ENCODE measurements at places on chromosomes 12 and 14.
A peak's percentile ranks its signal among the peaks of the same experiment; 100 is the strongest.

GRCh38 chr12:117165342-117165741, 24.9 kb downstream of the FBXO21 start:
- DNase-seq: no peak

- DNase-seq: no peak
These were observed 8.0 kb downstream of the SLC8B1 start for GRCh38 chr12:113326775-113327395.

DNA sequence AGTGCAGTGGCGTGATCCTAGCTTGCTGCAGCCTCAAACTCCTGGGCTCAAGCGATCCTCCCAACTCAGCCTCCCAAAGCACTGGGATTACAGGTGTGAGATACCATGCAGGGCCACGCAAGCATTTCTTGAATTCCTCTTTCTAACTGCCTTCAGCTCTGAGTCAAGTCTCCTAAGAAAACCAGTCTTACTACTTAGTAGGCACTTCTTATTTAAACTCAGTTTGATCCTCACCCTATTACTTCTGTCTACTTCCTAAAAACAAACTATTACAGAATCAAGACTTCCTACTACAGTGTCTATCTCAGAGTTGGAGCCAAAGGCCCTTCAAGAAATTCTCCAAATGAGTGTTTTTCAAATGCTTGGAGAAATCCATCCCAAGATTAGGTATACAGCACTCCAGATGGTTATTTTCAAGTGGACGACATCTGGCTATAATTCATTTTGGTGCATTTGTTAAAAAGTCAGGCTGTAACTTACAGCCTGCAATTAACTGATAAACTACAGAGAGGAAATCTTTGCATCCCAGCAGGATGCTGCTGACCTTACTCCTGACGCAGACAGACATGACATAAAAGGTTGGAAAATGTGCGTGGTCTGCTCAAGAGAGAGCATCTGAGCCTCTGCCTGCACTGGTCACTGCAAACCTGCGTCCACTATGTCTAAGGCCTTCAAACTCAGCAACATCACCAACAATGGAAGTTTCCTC, 34.7 kb downstream of the SSH1 start:
- DNase-seq: no peak

- DNase-seq: no peak
These were observed 74.7 kb downstream of the BMP4 start for GRCh38 chr14:53881921-53882320.

DNA sequence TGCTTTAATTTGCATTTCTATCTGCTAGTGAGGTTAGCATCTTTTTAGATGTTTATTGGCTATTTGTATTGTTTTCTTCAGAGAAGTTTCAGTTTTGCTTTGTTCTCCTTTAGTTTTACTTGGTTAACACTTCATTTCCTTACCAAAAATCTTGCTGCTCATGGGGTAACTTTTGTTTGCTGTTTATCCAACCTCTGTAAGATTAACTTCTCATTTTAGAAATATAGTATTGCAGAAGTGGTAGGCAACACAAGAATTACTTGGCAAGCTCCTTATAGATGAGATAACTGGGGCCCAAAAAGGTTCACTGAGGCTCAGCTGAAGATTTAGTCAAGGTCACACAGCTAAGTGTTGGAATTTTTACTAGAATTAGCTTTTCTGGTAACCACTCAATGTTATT, 40.5 kb downstream of the ALKBH1 start:
- no peak for DNase-seq

DNA sequence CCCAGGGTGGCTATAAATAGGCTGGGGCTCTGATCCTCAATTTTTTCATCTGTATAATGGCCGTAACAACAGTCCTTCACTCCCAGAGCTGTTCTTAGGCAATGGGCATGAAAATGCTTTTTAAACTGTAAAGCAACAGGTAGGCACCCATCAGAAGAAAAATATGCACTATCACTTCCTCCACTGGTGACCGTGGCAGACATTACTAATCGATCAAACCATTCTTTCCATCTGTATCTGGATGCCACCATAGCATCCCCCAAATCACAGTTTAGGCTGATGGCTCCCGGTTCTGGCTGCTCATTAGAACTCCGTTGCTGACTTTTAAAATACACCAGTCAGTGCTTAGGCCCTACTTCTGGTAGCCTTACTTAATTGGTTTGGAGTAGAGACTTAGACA, 11.2 kb downstream of the KRT71 start:
- no peak for DNase-seq

DNA sequence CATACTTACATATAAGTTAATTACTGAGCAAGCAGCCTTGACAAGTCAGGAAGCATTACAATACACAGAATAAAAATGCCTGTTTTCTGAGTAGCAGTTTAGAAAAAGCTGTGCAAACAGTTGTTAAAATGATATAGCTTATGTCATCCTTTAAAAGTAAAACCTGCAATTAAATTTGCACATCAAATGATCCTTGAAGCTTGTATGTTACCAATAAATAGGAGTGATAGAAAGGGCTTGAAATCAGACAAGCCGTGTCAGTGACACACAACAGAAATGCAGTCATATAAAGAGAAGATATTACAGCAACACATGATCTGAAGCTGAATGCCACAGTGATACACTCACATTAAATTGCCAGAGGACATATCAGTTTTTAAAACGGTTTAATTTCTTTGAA, 70.0 kb downstream of the EPS8 start:
- DNase-seq: no peak

- DNase-seq: no peak
These were observed 163.4 kb downstream of the SRGAP1 start for GRCh38 chr12:64007853-64008252.

DNA sequence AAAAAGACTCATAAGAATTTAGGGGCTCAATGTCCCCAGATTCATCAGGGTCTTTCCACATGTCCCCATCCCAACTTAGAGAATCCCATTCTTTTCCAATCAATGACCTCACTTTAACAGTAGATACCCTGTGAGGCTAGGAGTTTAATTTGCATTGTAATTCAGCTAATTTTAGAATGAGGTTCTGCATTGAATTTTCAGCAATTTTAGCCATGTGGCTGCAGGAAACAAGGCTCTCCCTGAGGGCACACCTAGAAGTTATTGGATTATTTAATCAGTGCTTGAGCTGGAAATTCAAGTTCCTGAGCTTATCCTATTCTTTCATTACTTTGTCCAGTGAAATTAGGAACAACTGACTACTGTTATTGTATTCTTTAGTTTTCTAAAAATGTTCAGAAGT, 433.8 kb downstream of the ADAMTS20 start:
- DNase-seq: no peak

- DNase-seq: no peak
These were observed 55.9 kb upstream of the SEL1L start for GRCh38 chr14:81589381-81590065.

GRCh38 chr12:124698211-124698997, 131.0 kb upstream of the NCOR2 start:
- DNase-seq: no peak

DNA sequence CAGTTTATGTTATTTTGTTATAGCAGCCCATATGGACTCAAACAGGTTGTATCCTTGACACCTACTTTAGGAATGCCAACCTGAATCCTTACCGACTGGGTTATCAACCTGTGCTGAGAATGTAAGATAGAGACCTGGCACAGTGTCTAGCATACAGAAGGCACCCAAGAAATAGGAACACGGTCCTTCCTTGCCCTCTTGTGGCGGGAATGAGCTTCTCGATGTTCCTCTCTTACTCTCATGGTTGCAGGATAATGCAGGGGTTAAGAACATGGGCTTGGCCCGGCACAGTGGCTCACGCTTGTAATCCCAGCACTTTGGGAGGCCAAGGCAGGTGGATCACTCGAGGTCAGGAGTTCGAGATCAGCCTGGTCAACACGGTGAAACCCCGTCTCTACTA, 6.5 kb downstream of the C12orf43 start:
- DNase-seq: no peak

GRCh38 chr14:98171654-98172053, 1100.3 kb downstream of the BCL11B start:
- DNase-seq: no peak

GRCh38 chr12:62895351-62895877, 39.5 kb downstream of the PPM1H start:
- no peak for DNase-seq

DNA sequence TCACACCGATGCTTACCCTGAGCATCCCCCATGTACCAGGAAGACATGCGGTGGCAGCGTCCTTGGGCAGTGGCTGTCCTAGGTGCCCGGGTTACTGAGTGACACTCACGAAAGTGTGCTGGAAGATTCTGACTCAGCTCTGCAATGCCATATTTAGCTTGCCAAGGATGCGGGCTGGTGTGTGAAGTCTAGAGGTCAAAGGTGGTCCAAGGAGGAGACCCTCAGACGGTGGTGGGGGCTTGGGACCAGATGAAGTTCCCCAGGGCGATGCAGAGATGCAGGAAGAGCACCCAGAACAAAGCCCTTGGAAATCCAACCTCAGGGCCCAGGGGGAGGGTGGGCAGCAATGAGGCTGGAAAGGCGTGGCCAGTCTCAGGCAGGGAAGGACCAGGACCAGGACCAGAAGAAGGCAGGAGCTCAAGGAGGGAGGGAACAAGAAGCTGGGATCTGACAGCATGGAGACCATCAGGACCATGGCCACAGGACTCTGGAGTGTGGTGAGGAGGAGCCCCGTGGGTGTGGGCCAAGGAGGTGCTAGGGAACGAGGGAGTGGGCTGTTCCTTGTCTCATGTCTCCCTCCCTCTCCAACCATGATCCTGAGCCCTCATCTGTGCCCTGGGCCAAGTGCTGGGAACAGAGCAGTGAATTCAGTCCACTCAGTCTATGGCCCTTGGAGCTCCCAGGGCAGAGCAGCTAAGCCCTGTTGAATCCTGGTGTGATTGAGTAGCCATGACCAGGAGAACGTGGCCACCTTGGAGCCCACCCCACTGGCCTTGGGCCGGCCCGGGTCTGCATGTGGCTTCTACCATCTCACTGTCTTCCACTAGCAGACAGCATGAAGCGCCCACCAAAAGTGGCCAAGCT, 310.1 kb upstream of the DIO3 start:
- no peak for DNase-seq

- DNase-seq: no peak
These were observed 11.7 kb downstream of the ITPR2 start for GRCh38 chr12:26821212-26821701.

GRCh38 chr12:84085046-84085445, 827.6 kb downstream of the SLC6A15 start:
- no peak for DNase-seq

DNA sequence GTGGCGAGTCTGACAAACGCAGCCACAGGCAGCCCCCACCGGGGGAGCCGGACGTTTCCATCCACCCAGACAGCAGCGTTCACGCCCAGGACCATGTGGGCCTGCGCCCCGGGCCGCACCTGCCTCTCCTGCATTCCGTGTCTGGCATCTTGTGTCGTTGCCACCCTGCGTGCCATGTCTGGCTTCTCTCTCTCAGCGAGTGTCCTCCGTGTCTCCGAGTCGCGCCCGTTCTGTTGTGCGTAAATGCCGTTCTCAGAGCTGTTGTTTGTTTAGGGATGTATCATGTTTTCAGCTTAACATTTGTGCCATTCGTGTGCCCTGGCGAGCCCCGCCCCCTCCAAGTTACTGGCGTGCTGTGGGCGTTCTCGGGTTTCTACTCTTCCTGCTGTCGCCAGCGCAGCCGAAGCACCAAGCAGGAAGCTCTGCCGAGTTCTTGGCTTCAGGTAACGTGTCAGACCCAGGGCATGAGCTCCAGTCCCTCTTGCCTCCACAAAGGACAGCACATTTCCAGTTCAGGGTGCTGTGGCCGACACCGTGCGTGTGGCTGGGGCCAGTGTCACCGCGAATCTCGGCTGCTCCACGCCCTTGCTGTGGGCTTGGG, 34.6 kb downstream of the NOC4L start:
- peak; percentile 63 for DNase-seq

- no peak for DNase-seq
These were observed 37.1 kb upstream of the PLXNC1 start for GRCh38 chr12:94111302-94111701.

DNA sequence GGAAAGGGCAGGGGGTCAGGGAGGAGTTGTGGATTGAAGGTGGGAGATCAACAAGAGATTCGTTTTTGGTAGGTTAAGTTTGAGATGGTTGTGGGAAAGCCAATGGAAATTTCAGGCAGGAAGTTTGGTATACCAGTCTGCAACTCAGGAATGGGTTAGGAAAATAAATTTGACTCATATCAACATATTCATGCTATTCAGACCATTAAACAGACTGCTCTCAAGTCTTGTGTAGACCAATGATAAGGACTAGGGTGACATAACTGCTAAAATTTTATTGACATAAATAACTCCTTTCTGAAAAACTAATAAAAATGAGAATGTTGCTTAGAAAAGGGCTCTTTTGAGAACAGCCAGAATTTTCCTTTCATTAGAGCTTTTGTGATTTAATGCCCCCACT, 60.0 kb downstream of the PLEKHA5 start:
- DNase-seq: no peak

GRCh38 chr12:88325816-88326189, 183.7 kb downstream of the TMTC3 start:
- DNase-seq: no peak

DNA sequence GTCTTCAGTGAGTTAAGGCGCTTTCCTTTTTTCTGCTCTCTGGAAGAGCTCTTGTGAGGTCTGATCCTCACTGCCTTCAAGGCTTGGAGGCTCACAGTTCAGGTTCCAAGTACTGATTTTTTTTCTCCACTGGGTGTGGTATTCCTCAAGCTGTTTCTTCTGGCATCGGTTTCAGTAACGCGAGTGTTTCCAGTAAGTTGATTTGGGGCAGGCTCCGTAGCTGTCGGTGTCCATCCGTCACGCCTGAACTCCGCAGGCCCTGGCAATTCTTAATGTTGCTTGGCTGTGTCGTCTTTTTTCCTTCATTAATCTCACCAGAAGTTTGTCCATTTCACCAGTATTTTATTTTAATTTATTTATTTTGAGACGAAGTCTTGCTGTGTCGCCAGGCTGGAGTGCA, 30.6 kb downstream of the LRCOL1 start:
- DNase-seq: no peak

- no peak for DNase-seq
These were observed 38.6 kb upstream of the MMP17 start for GRCh38 chr12:131789638-131790037.

DNA sequence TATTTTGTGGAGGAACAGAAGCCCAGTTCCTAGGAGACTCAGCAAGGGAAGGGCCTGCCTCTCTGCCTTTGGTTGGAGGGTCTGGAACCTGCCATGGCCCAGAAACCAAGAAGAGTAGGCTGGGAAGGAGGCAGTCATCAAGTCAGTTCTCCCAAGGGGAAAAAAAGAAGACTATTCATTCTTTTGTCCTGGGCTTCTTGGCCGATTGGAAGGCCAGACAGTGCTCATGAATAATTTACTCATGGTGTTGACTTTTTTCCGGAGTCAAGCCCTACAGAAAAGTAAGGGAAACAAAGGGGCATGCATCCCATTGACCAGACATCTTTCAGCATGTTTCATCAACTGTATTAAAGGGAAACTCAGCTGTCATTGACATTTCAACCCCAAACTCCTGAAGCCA, 168.1 kb downstream of the PRKCH start:
- no peak for DNase-seq

DNA sequence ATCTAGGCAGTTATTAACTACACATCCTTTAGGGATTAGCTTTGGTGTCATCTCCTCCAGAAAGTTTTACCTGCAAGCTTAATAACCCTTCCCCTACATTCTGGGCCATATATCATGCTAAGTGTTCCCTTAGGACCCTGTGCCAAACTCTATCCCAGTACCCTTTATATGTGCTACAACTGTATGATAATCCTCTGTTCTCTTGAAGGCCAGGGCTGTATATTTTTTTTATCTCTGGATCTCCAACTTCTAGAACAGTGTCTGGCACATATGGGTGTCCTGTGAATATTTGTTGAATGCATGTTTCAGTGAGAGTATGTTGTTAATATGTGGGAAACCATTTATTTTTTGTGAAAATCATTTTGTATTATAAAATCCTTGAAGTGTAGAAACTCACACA, 106.7 kb downstream of the PPM1A start:
- no peak for DNase-seq

GRCh38 chr14:95021588-95021987, 135.7 kb downstream of the DICER1 start:
- DNase-seq: no peak

Measured in activated naive CD4-positive, alpha-beta T cell treated with Interleukin-2 at 50 U/mL for 16 hours (primary cell).